ENCODE measurements at places on chromosomes 5 and 9.

DNA sequence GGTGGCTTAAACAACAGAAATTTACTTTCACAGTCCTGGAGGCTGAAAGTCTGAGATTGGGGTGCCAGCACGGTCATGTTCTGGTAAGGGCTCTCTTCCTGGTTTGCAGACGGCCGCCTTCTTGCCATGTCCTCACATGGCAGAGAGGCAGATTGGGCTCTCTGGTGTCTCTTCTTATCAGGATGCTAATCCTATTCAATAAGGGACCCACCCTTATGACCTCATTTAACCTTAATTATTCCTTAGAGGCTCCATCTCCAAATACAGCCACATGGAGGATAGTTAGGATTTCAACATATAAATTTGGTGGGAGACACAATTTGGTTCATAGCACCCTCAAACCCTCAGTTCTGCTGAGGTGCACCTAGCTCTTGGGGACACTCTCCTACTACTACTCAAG, 180.4 kb downstream of the DAB2IP start:
- no peak for DNase-seq

- no peak for DNase-seq
Measured at GRCh38 chr5:158880483-158881001, 219.2 kb downstream of the EBF1 start.

GRCh38 chr5:157509587-157509986, 49.6 kb downstream of the NIPAL4 start:
- DNase-seq, result no peak

DNA sequence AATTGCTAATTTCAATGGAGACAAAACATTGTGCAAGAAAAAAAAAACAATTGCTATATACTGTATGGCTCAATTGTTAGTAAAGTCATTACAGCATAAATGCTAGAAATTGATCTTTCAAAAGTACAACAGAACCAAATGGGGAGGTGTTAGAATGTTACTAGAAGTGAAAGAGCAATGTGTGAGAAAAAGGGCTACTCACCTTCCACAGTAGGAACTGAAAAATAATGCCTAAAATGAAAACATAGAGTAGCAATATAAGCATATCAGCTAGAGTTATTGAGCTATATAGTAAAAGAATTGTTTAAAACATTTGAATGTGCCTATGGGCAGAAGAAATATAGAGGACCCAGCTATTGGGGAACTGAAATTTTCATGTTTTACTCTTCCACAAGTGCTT, 10.9 kb upstream of the RXFP3 start:
- DNase-seq, result no peak

GRCh38 chr5:136249678-136250266, 56.8 kb upstream of the SMIM32 start:
- no peak for DNase-seq
